ENCODE measurements at places on chromosomes 1 and 21.

DNA sequence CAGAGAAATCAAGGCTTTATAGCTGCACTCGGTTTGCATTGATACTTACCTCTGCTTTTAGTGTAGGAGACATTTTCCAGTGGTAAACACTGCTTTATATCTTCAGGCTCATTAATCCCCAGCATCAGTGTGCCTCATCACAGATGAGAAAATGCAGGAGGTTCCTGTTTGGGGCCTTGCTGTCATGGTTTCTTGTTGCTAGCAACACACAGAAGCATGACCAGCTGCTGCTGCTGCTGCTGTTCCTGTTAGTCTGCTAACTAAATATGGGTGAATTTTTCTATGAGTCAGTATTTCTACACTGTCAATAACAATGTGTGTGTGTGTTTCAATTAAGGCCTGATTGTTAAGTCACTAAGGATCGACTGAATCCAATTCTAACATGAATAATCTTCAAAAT is 85.8 kb upstream of the RGS1 start:
- DNase-seq = no peak

- no peak for DNase-seq
Observed at GRCh38 chr1:15354580-15354965, 55.1 kb upstream of the EFHD2 start.

GRCh38 chr1:11654939-11655808 is 497 bp downstream of the FBXO44 start:
- DNase-seq = no peak

GRCh38 chr1:70847013-70847412 is 200.6 kb downstream of the PTGER3 start:
- DNase-seq = no peak

DNA sequence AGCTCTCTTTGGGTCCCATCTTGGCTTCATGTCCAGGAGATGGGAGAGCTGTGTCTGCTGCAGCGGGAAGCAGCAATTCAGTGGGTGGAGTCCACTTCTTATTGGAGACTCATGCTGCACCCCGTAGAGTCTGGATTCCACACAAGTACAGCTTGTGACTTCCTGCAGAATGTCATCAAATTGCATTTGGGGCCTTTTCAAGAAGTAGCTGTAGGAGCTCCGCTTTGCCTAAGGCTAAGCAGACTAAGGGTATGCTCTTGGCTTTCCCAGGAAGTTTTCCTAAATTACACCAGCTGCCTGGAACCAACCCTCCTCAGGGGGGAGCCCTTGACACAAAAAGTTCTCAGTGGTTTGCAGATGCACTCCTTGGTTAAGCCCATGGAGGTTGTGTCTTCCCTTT is 5.7 kb upstream of the MOB3C start:
- DNase-seq = no peak

GRCh38 chr1:12572522-12572921 is 45.5 kb downstream of the DHRS3 start:
- no peak for DNase-seq

- DNase-seq = no peak
Observed at GRCh38 chr1:222387007-222387814, 160.7 kb downstream of the HHIPL2 start.

GRCh38 chr1:166166329-166166697 is 488 bp downstream of the FAM78B start:
- DNase-seq = no peak

DNA sequence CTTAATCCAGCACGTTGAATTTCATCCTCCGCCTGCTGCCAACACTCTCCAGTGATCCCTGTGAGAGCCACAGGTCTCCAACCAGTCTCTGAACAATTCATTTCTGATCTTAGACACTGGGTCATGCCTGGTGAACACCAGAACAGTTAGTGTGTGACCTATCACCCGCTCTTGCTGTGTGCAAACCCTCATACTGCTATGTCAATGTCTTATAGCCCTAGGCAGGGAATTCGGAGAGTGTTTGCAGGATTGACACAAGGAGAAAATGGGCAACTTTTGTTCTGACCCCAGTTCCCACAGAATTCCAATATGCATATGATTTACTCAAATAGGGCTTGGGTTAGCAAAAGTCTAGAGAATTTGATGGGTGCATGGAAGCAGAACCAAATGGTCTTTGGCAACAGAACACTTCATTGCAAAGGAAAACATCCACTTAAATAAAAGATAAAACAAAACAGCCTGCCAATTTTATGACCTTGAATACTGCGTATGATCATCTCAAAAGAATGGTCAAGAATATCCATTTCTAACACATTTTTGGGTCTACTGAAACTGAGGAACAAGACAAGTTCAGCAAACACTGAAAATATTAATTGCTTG is 23.0 kb upstream of the GUCA2B start:
- no peak for DNase-seq

DNA sequence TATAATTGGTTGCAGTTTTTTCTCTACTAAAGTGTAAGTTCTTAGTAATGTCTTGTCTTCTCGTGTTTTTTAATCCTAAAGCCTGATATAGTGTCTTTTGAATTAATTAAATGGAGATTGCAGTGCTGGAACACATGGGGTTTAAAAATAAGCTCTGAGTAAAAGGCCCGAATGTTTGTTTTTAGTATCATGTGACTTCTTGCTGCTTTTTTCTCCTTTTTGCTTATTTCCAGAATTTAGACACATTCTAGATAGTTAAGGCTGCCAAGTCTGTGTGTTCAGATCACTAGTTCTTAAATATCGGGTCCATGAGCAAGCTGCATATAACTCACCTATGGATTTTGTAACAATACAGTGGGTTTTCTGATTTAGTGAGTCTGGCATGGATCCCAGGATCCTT is 27.5 kb downstream of the KCTD3 start:
- no peak for DNase-seq

- no peak for DNase-seq
Observed at GRCh38 chr1:6795661-6796060, 10.4 kb downstream of the CAMTA1 start.

- no peak for DNase-seq
Observed at GRCh38 chr1:6007318-6008083, 15.3 kb upstream of the NPHP4 start.

DNA sequence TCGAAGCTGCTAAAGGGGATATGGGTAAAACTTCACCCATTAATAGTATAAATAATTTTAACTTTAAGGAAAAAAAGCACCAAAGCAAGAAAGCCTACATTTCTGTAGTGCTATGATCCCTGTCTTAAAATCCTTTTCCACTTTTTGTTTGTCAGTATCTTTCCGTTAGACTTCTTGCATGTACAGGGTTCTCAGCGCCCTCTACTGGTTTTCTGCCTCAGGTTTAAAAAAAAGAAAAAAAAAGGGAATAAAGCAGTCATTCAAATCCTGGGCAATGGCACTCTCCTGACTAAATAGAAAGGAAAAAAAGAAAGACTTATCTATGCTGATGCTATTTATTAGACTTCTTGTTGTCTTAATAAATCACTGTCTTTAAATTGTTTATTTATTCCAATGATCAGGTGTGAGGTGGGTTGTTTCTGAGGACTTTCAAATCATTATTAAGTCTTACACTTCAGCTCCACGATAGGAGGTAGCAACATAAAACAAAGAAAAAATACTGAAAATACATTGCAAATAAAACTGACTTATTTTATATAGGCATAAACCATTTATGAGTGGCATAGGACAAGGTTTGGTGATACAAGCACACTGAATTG is 475.4 kb upstream of the NR5A2 start:
- DNase-seq = no peak

DNA sequence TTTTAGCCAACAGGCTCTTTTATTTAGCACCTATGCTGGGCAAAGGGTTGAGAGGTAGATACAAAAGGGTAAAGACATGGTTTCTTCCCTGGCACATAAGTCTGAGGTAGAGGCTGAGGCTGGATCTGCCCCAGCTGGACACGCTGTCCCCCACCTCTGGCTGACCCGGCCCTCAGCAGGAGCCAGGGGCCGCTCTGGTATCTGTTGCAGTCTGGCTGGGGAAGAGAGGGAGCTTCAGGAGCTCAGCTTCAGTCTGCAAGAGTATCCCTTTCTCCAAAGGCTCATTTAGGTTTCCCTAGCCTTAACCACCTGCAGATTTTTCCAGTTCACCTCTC is 14.2 kb downstream of the BLACAT1 start:
- no peak for DNase-seq

- DNase-seq = no peak
Observed at GRCh38 chr1:208358651-208359050, 114.5 kb upstream of the PLXNA2 start.

DNA sequence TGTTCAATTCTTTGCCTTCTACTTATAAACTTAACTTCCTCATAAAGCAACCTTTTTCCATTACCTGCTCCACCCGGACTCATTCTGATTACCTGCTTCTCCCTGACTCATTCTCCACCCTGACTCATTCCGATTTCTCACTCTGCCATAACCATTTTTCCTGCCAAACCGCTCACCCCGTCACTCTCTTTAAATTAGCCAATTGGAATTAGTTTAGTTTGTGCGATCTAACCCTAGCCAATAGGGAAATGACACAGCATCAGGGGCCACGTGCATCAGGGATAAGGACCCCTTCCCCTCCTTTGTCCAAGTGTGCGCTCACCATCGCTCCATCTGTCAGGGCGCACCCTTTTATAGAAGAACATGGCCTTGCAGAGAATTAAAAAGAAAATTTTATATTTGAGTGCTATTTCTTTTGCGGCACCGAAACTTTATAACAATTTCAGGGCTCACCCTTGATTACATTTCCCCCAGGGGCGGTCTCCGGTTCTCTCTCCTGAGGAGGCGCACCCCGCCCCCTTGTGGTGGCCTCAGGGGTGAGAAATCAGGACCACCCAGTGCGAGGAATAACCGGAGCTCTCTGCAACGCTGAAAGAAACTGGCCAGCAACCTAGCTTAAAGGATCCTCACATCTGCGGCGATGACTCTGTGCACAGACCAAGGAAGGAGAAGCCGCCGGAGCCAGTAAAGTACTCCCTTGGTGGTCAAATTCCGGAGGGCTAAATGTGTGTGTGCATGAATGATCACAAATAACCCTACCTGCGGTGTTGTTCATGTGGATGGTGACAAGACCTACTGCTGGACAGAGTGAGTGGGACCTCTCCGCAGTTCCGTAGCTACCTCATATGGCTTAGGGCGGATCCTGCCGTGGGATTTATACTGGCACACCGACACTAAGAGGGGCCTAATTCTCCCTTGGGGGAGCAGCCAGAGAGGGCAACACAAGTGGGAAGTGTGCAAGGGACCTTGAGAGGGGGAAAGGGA is 30.3 kb upstream of the CBR3 start:
- peak; percentile 7 for DNase-seq

- no peak for DNase-seq
Observed at GRCh38 chr21:35594905-35595304, 465.4 kb downstream of the SETD4 start.

DNA sequence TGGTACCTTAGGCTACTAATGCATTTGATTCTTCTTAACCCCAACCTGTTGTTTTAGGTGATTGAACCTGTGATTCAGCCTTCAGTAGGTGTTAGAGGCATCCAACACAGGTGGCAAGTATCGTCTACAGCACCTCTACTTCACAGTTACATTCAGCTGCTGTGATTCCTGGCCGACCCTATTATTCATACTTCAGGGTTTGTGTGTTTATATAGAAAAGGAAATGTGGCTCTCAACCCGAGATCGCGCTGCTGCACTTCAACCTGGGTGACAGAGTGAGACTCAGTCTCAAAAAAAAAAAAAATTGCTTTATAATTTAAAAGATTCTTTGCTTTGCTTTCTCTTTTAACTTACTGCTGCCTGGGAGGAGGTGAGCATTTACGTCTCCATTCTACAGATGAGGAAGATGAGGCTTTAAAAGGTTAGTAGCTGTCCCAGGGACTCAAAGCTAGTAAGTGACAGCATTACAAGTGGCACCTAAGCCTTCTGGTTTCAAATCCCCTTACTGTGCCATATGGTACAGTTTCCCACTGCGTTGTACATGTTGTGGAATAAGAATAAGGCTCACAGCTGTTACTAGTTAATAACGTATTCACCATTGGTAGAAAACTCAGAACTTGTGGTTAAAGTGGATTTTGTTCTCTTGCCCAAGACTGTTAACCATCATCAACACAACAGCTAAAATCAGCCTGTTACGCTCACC is 9.9 kb upstream of the GPR25 start:
- DNase-seq = no peak

DNA sequence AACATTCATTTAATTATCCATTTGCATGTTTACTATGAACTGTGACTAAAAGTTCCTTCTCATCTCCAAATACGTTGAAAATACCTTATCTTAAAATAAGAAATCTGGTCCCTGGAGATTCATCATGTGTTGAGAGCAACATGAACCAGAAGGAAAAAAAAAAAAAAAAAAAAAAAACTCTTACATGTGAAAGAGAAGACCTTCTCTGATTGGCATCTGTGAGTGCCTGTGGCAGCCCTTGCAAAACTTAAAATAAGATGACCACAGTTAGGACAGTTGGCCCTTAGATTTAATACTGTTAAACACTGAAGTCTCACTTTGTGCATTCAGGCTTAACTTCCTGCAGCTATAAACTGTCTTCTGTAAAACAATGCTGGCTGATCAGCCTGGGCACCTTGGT is 1395.2 kb upstream of the ADGRL4 start:
- DNase-seq = no peak

GRCh38 chr1:241666419-241666818 is 14.3 kb downstream of the WDR64 start:
- no peak for DNase-seq

DNA sequence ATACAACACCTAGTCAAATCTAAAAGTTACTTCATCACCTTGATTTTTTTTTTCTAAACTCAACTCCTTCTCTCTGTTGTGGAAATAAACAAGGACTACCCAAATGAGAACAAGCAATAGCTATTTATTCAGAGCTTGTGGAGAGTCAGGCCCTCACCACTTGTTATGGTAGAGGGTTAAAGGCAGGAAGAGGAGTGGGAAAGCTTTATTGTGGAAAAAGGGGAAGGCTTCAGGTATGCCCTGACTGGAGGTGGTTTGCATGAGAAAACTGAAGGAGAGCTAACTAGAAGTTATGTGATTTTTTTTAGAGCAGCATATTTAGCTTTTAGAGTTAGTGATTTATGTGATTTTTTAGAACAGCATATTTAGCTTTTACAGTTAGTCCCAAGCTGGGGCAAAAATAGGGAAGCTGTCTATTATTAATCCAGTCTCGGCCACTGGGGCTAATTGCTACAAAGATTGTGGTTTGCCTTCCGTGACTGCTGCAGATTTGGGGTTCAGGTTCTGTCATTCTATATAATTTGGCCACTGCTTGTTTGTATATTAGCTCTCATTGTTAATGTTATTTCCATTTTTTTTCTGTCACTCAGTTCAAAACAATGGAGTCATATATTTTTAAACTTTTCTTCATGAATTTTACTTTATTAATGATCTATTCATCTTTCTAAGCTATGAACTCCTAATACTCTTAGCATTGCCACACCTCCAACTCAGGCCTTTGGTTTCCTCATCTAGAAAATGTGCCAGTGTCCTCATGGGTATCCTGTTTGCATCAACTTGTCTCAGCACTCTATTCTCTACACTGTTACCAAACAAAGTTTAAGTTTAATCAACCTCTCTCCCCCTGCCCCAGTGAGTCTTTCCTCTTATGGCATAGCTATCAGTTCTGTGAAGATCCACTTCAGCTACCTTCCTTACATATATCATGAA is 713.0 kb downstream of the BRINP3 start:
- no peak for DNase-seq

GRCh38 chr1:69524015-69524414 is 43.7 kb upstream of the LRRC7 start:
- no peak for DNase-seq

GRCh38 chr1:172322219-172323061 is 98.0 kb upstream of the C1orf105 start:
- DNase-seq = no peak

GRCh38 chr1:64203420-64203819 is at the start of gene UBE2U:
TSS of gene UBE2U (plus strand) at chr1:64203623. CDS start at chr1:64204051, 428 bp downstream.
- DNase-seq = no peak
